ENCODE measurements at places on chromosomes 13 and 19.

GRCh38 chr19:35828692-35829301 lies 16.2 kb upstream of the PRODH2 start:
- DNase-seq = no peak

DNA sequence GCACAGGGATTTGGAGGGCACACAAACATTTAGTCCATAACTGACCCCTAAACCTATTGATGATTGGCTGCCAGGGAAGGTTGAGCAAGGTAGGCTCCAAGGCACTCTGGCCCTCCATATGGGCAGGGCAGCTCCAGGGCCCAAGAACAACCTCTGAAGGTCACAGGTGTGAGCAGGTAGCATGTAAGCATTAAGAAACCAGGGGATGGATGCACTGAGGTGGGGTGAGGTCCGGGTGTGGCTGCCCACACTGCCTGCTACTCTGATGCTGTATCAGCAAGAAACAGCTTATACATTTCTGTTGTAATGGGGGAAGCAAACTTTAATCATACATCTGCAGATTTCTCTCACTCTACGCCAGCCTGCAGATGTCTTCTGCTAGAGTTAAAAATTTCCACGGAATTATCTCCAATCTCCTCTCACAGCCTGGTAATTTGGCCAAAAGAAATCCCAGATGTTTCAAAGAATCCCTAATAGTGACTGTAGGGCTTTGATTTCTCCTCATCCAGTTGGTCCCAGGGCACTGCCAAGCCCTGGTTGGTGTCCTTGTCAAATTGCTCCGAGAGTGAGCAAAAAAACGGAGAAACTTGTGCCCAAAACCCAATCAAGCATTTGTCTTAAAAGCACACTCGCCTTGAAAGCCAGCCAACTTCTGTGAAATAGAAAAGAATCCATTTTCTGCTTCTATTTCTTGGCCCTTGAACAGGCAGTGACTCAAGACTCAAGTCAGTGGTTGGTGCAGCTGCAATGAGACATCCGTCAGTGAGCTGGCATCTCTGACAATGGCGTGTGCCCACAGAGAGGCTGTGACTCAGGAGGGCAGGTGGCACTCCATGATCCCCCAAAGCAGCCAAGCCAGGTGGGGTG lies 72.5 kb upstream of the MRI1 start:
- DNase-seq = no peak

GRCh38 chr13:24921003-24921402 lies 157.0 kb downstream of the RNF17 start:
- DNase-seq = no peak

DNA sequence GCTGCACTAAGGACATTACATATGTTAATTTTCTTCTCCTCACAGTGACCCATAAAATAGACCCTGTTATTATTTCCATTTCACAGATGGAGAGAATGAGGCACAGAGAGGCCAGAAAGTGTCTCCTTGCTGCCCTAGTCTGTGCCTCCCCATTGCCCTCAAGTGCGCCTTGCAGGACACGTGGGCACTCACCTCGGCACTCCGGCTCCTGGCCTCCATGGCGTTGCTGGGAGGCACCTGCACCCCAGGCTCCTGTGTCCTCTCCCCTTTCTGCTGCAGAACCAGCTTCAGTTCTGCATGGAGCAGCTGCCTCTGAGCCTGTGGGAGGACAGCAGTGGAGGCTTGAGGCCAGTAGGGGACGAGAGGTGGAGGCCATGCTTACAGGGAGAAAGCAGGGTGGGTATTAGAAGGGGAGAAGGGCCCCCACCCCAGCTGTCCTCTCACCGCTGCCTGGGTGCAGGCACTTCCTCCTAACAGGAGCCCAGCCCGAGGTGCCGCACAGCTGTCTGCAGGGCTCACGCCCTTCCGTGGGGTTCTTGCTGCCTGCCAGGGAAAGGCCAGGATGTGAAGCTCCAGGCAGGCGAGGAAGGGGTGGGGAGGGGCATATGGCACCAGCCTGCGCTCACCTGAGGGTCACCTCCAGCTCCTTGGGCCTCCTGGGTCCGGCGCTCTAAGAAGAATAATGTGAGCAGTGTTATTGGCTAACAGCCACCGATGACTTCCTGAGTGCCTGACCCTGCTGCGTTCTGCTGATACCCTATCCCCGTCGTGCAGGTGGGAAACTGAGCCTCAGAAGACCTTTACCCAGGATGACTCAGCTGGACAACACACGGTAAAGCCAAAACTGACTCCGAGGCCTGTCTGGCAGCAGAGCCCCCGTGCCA lies 5.2 kb downstream of the PRX start:
- DNase-seq = peak; percentile 80

DNA sequence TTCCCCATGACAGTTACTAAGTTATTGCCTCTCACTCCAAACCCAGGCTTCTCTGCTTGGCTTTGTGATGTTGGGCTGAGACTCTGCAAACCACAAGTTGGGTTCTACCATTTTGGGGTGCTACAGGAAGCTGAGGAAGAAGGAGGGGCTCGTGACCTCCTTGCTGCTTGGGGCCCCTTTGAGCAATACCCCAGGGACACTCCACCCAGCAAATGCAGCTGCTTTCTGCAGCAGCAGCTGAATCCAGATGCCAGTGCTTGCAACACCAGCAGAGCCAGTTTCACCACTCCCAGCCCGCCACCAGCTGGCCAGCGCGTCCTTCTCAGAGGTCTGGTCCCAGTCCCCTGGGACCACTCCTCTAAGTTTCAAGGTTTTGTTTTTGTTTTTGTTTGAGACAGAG lies 22.0 kb upstream of the UBAC2 start:
- DNase-seq = peak; percentile 62

Measured in vagina (tissue), 2 donors.